DMS53 (cell line): ENCODE measurements at places on chromosomes 1 and 21.

DNA sequence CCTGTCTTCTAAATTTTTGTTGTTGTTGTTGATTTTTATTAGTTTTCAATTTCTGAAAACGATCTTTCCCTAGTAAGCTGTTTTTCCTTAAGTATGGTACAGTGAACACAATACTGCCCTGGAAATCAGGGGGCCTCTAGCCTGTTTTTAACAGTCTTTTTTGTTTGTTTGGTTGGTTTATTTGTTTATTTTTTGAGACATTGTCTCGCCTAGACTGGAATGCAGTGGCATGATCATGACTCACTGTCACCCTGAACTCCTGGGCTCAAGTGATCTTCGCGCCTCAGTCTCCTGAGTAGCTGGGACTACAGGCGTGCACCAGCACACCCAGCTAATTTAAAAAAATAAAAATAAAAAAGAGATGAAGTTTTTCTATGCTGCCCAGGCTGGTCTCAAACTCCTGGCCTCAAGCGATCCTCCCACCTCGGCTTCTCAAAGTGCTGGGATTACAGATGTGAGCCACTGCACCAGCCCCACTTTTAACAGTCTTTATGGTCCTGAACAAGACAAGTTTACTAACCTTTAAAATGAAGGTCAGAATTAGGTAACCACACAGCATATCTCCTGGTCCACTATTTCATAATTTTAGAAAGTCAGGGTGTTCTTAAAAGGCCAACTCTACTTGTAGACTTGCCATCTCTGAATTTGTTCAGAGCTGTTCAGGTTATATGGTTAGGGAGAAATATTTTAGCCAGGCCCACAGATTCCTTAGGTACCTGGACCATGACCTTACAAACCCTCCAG lies 35.4 kb downstream of the TBCE start:
- peak; percentile 67 for DNase-seq

DNA sequence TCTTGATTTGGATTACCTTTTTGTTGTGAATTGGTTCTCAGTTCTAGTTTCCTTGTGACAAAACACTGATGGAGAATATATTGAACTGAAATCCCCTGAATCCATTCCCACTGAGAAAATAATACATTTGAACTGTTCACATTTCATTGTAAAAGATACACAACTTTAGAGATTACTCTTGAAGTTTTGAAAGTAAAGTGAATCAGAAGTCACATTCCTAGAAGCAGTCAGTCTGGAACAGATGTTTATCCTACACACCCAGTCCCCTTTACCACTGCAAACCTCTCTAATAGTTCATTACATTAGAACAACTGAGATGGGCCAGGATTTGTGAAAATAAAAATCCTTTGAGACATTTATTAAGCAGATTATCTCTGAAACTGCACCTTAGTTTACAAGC lies 3.4 kb downstream of the RERE start:
- no peak for DNase-seq

GRCh38 chr1:26281971-26282370 lies 2.1 kb downstream of the SH3BGRL3 start:
- DNase-seq: no peak

DNA sequence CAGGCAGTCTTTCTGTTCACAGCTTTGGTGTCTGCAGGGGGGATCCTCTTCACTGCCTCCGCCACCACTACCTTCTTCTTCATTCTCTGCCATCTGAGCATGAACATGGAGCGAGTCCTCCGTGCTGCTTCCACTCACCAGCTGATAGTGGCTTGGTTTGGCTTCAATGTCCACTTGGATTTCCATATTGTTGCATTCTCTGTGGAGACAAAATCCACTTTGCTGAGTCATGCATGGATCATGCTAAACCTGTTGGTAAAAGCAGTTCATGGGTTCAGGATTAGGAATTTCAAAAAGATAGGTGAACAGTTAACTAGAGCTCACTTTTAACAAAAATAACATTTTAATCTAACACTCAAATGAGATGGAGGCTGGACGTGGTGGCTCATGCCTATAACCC lies 27.5 kb downstream of the RNF19B start:
- no peak for DNase-seq

DNA sequence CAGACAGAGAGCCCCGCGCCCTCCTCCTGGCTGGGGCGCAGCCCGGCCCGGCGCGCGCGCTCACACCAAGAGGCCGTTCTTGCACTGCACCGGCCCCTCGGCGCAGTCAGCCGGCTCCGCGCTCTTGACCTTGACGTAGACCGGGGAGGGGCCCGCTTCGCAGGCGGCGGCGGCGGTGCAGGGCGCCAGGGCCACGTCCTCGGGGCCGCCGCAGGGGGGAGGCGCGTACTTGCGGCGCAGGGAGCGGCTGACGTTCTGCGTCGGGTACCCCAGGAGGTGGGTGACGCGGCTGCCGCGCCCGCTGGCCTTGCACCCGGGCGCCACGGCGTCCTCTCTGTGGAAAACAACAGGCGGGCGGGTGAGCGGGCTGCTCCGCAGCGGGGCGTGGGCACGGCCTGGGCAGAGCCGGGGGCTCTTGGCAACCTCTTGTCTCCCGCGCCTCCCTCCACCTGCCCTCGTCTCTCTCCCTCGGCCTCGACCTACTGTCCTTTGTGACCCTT lies 7.7 kb downstream of the VSIG8 start:
- DNase-seq: peak; percentile 92

DNA sequence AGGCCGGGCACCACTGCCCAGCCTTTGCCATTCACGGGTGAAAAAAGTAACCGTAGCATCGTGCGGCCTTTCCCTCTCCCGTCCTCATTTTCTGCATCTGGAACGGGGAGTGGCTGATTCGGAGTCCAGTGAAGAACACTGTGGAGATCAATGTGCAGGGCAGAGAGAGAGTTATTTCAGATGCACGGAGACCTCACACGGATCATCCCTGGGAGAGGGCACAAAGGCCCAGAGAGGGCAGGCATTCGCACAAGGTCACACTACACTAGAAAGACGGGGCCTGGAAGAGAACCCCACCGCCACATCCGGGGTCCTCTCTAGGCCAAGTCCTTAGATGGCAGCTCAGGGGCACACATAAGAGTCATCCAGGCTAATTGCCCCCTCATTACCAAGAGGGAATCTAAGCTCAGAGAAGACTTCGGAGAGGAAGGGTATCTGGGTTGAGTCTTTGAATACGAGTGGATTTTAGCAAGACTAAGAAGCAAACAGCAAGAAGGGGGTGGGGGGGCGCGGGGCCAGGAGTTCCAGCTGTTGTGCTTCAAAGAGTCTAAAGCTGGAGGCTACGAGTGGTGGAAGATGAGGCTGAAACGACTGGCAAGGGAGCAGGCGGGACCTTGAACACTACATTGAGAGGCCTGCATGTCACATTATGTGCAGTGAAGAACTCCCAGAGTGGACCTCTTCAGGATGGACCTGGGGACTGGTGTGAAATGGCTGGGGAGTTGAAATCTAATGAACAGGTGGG lies 857 bp downstream of the GPX7 start:
- DNase-seq: peak; percentile 74

GRCh38 chr1:25028587-25028906 lies 98.5 kb upstream of the RUNX3 start:
- DNase-seq: no peak
